Right renal pelvis (tissue), 4 donors: ENCODE measurements at places on chromosomes 16 and 17. TPM values are rescaled to one million over a fixed set of nuclear protein-coding genes. Genes with fewer than 3 reads are reported as not detected.

DNA sequence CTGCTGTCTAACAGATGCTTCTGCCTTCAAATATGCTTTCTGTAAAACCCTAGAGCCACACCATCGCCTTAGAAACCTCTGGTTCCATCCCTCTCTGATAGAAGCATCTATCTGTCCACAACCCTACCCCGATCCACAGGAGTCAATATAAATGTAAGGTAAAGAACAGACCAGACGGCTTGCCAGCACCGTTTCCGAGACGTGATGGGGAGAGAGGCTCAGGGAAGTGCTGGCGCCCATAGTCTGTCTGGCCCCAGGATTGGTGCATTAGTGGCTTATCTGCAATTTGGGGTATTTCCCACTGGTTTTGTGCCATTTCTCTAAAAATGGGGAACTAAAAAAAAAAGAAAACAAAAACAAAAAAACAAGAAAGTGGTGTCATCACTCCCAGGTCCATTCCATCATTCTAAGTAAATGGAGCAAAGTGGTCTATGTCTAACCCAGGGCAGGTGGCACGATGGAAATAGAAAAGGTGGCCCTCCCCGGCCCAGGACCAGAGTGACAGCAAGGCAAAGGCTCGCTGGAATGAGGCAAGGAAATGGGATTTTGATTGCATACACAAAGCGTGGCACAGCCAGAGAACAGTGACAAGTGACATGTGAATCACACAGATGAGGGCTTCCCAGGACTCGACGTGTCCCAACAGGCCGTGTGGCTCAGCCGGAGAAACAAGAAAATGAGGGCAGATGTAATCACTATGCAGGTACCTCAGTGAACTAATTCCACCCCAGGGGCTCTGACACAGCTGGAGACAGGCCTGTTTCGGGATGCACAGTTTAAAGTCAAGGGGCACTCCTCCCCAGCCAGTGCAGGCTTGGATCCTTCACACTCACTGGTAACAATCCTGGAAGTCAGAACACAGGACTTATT is 125.6 kb downstream of the GAS7 start:
- DNase-seq = no peak

GRCh38 chr17:64470625-64471024 is 21.7 kb downstream of the MILR1 start:
- no peak for DNase-seq

DNA sequence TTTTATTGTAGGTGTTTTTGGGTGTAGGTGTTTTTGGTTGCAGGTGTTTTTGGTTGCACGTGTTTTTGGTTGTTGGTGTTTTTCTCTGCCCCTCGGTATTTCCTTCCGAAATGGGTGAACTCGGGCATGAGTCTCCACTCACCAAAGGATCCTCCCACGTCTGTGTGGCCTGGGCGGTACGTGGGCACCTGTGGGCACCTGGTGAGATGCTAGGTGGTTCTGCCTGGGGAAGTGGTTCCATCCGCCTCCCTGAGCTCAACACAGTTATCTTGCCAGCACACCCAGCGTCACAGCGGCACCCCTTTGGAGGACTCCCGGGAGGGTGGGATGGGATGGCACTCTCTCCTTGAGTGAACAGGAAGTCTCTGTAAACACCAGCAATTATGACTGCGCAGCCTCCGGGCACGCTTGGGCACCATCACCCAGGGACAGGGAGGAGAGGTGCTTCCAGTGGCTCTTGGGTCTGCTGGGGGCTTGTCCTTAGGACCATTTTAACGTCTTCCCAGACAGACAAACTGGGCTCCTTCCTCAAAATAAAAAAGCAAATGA is 29.8 kb downstream of the COX4I1 start:
- no peak for DNase-seq

- no peak for DNase-seq
Measured at GRCh38 chr17:63490329-63490728, 13.5 kb downstream of the ACE start.

Gene MYLK3
- 0.76 TPM for polyA plus RNA-seq

GRCh38 chr16:10856042-10856441 is 21.0 kb upstream of the CIITA start:
- no peak for DNase-seq

DNA sequence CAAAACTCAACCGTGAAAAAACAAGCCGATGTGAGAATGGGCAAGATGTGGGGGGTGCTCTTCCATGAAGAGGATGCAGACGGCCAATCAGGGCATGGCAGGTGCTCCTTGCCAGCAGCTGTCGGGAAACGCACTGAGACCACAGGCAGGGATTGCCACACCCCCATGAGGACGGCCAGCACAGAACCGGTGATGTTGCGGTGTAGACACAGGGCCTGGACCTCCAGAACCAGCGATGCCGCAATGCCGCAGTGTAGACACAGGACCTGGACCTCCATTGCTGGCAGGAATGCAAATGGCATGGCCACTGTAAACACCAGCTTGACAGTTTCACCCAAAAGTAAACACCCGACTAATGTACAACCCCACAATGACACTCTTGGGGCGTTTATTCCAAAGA is 164.9 kb downstream of the BANP start:
- DNase-seq = no peak

GRCh38 chr17:15265131-15265530 is at the start of gene PMP22:
Gene PMP22 (minus strand): TSS chr17:15265326. CDS start chr17:15260727, 4,599 bp downstream.
- DNase-seq = no peak

Gene KCNJ18
- polyA plus RNA-seq = not detected

DNA sequence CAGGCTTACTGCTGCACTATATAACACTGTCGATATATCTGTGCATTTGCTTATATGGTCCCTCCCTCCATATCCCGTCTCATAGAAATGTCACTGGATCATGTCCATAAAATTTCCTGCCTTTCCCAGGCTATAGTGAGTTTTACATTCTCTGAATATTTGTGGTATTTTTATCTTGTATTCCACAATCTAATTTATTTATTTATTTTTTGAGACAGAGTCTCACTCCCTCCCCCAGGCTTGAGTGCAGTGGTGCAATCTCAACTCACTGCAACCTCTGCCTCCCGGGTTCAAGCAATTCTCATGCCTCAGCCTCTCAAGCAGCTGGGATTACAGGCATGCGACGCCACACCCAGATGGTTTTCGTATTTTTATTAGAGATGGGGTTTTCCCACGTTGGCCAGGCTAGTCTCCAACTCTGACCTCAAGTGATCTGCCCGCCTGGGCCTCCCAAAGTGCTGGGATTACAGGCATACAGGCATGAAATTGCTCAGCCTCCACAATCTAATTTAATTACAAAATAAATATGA is 12.9 kb downstream of the TRIM37 start:
- DNase-seq = peak; percentile 59

GRCh38 chr17:4942760-4943508 is 2.9 kb downstream of the RNF167 start:
- no peak for DNase-seq

DNA sequence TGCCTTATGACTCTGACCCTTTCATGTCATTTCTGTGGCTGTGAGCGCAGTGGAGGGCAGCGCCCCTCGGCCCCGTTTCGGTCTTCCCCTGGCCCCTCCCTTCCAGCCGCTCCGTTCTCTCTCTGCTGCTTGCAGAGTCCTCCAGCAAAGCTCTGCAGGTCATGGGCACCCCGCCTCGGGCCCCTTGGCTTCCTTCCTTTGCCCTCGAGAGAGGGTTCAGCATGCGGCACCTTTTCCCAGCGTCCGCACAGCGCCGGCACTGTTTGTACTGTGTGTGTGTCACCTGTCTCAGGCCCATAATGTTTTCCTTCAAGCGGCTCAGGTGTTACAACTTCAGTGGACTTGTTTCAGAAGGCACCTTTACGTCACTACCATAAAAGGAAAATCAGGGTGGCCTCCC is 98.5 kb downstream of the RAP1GAP2 start:
- DNase-seq = no peak

Gene ABCA8
- 1.5 TPM for polyA plus RNA-seq

- no peak for DNase-seq
Measured at GRCh38 chr17:4110152-4110551, 32.7 kb downstream of the ZZEF1 start.

DNA sequence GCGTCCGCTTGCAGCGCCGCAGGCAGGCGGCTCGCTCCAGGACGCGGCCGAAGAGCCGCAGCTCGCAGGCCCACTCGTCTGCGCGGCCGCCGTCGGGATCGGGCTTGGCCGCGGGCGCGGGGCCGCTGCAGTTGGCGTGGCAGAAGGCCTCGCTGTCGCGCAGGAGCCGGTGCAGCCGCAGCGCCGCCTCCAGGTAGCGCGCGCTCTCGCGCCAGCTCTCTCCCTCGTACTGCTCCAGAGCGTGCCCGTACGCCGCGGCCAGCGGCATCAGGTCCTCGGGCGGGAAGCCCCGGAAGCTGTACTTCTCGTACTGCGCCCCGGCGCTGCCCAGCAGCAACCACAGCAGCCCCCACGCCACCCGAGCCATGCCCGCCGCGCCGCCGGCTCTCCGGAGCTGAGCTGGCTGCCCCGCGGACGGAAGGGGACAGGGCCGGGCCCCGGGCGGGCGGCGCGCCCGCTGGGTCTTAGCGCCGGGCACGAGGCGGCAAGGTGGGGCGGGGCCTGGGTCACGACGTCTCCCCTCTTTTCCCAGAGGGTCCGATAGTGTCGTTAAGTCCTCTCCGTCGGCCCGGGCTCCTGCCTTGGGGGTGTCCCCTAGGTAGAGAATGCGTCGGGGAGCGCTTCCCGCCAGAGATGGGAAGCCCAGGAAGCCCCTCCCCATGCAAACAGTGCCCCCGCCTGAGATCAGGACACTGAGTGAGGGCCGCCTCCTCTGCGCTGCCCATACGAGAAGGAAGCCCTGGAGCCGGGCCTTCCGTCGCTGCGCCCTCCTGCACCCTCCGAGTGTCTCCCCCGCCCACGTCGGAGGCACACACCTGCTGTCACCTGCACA is at the start of gene P3H4:
TSS of gene P3H4 (minus strand) at position 401 of the 832 bp plus-strand sequence. CDS start at position 367, 34 bp downstream.
- peak; percentile 78 for DNase-seq

DNA sequence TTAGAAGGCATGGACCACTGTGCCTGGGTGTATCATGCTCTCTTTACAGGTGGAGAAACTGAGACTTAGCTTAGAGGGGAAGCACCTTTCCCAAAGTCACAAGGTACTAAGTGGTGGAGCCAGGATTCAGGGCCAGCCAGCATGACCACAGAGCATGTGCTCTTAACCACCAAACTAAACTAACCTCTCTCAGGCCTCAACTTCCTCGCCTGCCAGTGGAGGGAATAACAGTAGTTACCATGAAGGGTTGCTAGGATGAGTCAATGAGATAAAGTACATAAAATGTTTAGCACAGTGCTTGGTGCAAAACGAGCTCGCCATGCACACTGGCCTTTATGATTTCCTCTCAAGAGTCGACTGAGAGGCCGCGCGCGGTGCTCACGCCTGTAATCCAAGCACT is 6.4 kb upstream of the MYO1C start:
- DNase-seq = no peak

Gene SNX20
- polyA plus RNA-seq = 0.49 TPM

- no peak for DNase-seq
Measured at GRCh38 chr17:8879410-8879809, 11.9 kb upstream of the PIK3R6 start.

GRCh38 chr16:77551357-77551756 is 116.5 kb upstream of the ADAMTS18 start:
- DNase-seq = no peak

DNA sequence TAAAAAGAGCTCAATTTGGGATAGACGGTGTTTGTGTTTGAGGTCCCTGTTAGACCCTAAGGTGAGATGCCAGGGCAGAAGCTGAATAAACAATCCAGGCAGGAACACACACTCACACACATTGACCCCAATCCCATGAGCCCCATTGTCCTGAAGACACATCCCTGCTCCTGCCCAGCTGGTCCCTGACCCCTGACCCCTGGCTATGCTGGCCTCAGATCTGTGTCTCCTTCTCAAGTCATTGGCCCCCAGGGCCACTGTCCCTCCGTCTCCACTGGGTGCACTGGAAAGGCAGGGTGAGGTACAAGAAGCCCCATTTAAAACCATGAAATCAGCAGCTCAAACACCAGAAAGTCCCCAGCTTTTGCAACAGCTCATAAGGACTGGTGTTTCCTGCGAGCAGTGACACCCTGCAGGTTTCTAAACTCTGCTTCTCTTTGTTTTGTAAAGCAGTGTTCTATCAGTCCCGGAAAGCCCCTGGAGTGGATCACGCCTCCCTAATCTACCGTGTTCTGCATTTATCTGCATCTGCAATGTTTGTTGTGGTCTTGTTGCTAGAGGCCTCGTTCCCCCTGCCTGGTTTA is 18.0 kb upstream of the ASGR2 start:
- DNase-seq = no peak

Gene HSPB9
- polyA plus RNA-seq = 0.15 TPM

Gene CDH5
- polyA plus RNA-seq = 74.6 TPM

Gene CD19
- 3.6 TPM for polyA plus RNA-seq

Gene SHISA6
- polyA plus RNA-seq = 2.1 TPM

Gene TSPAN10
- 5.0 TPM for polyA plus RNA-seq

Gene PPP1R27
- 0.18 TPM for polyA plus RNA-seq

DNA sequence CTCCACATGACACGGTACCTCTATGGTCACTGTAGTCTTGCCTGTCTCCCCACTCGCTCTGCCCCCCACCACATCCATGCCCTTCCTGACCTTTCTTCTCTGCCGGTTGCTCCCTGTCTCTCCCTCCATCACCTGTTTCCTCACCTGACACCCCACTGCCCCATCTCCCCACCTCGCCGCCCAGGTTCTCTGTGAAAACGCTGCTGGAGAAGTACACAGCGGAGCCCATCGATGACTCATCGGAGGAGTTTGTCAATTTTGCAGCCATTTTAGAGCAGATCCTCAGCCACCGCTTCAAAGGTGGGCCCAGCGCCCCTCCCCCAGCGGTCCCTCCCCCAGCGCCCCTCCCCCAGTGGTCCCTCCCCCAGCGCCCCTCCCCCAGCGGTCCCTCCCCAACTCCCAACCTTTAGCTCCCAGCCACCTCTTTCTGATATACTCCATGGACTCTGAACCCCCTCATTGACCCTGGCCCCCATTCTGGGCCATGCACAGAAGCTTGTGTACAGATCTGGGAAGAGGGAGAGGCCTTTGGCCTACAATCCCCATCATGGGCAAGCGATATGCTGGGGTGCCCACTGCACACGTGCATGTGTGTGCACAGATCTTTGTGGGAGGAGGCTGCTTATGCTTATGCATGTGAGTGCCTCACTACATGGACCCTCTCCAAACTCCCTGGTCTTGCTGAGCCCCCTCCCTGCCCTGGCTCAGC is 4.1 kb downstream of the RUNDC3A start:
- no peak for DNase-seq

- DNase-seq = no peak
Measured at GRCh38 chr16:48386559-48387312, 1.5 kb upstream of the SIAH1 start.

DNA sequence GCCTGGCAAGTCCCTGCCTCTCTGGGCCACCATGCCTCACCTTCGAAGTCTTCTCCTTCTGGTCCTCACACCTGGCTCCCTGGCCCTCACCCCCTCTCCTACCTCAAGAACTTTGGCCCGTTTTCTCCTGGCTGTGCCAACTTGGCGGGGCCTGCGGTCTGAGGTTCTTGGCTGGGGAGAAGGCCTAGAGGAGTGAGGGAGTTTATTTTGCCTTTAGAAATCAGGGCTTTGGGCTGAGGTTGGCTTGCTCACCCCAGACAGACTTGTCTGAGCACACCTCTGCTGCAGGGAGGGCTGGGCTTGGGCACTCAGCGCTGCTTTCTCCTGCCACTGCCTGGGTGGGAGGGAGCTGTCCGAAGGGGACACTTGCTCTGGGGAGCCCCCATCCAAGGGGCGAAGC is 23.3 kb upstream of the TAC4 start:
- DNase-seq = no peak

GRCh38 chr17:65473363-65473762 is 88.1 kb downstream of the AXIN2 start:
- no peak for DNase-seq

Gene SDR42E2
- polyA plus RNA-seq = 0.22 TPM
